ENCODE measurements at places on chromosomes 12 and 14.

- no peak for DNase-seq
Observed at GRCh38 chr14:81147140-81147897, 73.4 kb downstream of the GTF2A1 start.

DNA sequence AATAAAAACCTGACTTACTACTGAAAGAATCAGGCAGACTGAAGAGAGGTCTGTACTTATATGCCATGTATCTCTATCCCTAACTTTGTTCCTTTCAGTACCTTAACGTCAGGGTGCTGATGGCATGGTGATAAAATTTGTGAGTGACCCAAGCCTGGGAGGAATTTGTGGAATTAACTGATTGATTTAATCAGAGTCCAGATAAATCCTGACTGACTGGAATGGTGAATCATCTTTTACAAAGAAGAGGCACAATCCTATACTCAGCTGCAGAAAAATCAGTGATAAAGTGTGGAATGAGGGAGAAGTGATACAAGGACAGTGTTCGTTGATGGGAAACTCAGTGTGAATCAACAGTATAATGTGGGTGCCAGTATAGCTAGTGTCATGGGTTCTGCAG is 3.7 kb downstream of the TDG start:
- no peak for DNase-seq

DNA sequence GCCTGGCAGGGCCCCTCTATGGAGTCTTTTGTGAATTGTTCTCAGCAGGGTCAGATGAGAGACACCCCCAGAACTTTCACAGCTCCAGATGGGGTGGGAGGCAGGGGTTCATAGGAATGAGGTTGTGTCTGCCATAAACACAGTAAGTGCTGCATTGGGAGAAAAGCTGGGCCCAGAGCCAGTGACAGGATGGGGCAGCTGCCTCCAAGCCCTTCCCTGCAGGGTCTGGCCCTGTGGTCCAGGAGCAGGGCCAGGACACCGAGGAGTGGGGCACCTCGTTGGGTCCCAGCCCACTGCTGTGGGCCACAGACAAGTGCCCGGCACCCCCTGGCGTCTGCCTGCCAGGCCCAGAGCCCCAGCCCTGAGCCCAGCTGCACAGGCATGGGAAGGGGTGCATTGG is 13.3 kb downstream of the INF2 start:
- no peak for DNase-seq

GRCh38 chr12:54420766-54421144 is 1.7 kb upstream of the ITGA5 start:
- DNase-seq = no peak

- no peak for DNase-seq
Observed at GRCh38 chr12:71524626-71525025, 85.0 kb downstream of the LGR5 start.

- DNase-seq = no peak
Observed at GRCh38 chr14:30520536-30520935, 38.4 kb upstream of the G2E3 start.

GRCh38 chr14:99972748-99973466 is 92.3 kb upstream of the EVL start:
- no peak for DNase-seq

Data from OCI-M1 (cell line).